ENCODE measurements at places on chromosomes 7 and 10.

DNA sequence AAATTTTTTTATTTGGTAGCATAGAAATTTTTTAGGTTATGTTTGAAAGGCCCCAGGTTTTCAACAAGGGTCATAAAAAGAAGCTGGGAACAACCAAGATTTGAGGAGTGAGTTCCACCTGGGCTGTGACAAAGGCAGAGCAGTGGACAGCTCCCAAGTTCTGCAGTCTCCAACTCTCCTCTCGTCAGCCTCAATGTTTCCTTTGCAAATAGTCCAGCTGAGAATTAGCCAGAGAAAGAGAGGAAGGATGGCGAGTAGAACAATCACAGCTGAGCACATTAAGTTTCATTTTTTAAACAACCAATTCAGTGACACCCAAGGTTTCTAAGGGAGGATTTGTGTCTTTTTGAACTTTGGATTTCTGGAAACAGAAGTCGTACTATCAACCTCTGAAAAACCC lies 143.2 kb downstream of the NRCAM start:
- no peak for DNase-seq

DNA sequence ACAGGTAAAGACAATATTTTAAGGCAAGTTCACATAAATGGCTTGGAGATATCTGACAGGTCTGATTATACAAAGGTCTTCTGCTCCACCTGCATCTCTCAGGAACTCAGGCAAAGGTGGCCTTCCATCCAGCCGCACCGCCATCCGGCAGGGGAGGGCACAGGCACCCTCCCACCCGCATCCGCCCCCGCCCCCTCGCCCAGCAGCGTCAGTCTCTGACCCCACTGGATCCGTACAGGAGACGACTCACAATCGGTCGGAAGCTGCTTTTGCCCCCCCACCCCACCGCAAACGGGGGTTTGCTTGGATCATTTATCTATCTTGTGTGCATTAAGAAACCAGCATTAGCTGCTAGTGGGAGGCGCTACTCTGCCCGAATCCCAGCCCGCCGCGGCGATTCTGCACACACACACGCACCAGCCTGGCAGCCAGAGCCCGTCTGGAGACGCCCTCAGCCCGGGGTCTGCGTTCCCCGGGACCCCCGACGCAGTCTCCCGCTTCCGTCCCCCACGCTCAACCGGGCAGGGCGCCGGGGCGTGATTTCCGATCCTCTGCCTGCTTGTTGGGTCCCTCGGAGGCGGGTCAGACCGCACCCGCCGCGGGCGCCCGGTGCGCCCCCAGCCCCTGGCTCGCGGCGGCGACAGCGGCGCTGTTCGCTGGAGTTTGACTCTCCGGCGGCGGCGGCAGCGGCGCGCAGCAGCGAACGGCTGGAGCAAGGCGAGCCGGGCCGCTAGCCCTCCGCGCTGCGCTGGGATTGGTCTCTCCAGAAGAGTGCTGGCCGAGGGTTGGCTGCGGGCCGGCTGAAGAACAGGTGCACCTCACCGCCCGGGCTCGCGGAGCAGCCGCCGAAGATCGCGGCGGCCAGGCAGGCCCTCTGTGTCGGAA lies 820 bp upstream of the NRG3 start:
- DNase-seq = no peak

DNA sequence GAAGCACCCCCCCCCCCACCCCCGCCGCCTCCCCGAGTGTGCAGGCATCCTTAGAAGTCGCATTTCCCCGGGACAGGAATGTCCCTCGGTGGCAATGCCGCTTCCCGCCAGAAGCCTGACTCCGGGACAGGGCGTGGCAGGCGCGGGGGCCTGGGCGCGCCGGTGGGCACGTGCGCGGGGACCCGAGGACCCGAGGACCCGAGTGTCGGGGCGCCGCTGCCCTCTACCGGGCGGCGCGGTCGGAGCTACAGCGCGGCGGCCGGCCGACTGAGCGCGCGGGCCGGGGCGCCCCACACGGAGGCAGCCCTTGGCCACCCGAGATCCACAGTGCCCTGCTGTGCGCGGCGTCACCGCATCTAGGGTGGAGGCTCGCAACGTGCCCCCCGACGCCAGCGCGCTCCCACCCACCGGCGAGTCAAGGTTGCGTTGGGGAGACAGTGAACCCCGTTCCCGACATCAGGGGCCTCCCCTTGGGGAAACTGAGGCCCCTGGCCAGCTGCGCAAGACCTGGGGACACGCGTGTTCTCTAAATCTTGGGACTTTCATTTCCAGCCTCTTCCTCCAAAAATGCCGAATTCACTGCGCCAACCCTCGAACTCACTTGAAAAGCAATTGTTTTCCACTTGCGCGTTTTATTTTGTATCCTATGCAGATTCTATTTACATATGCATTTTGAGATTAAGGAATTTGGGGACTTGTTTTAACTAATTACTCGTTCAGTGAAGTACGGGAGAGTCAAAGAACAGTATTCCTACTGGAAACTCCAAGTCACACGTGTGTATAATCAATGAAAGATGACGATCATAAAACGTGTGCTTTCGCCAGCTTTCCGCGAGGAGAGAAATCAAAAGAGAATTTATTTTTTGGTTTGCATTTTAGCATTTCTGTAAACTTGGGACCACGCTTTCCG lies 3.1 kb upstream of the CUX1 start:
- DNase-seq = no peak

GRCh38 chr10:4543938-4544533 lies 282.0 kb upstream of the AKR1E2 start:
- DNase-seq = no peak

DNA sequence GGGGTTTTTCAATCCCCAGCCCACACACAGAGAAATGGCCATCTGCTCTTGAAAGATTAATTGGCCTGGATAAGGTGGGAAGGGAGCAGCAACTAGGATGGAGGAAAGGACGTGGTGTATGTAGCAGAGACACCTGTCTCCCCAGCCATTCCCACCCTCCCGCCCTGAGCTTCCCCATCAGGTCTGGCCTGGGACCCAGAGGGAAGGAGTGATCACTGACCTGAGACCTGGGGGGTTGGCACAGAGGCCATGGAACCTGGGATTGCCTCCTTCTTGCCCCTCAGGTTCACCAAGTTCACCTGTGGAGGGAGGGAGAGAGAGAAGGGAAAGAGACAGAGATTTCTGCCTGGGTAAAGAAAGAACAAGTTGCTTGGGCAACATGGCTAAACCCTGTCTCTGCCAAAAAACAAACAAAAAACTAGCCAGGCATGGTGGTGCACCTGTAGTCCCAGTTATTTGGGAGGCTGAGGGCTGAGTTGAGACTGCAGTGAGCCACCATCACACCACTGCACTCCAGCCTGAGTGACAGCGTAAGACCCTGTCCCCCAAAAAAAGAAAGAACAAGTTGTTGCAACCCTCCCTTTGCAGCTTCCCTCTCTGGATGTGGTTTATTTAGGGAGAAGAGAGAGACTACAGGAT lies 11.3 kb upstream of the TRPV6 start:
- no peak for DNase-seq

DNA sequence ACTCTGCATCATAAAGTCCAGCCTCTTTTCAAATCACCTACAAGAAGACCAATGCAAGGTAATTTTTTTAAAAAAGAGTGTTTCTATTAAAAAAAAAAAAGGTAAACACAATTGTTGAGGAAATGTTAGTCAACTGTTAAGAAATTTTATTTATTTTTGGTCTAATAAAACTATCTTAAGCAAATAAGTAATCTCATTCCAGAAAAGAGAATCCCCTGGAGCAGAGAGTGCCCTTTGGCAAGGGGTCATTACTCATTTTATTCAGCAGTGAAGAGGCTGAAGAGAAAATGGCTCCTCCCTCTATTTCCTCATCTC lies 63.4 kb upstream of the GSDME start:
- DNase-seq = no peak

- no peak for DNase-seq
Measured at GRCh38 chr7:131182446-131183058, 145.1 kb upstream of the MKLN1 start.

GRCh38 chr7:47685151-47685550 lies 103.2 kb upstream of the TNS3 start:
- no peak for DNase-seq

- DNase-seq = no peak
Measured at GRCh38 chr10:69461243-69462025, 10.2 kb downstream of the TSPAN15 start.

DNA sequence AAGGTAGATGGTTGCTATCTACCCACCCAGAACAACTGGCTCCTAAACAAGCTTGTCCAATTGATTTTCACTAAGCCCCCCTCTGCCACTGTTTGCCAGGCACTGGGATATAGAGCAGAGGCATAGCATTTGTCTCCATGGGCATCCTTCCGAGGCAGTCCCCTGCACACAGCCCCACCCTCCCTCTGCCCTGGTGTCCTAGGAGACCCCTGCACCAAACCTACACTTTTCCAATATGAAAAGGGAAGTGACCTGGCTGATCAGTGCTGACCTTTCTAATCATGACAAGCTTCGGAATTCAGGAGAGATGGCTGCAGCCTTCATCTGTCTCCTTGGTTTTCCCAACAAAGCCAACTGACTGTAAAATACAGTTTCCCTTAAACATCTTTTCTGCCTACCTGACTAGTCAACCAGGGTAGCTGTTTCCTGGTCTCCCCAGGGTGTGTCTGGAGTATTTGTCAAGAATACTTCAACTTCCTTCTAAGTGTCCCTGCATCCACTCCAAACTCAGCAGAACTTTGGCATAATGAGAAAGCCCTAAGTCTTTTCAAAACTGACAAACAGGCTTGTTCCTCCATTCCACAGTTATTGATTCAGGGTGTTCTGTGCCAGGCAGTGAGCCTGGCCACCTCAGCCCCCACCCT lies 7.6 kb upstream of the SLC18A3 start:
- DNase-seq = no peak

DNA sequence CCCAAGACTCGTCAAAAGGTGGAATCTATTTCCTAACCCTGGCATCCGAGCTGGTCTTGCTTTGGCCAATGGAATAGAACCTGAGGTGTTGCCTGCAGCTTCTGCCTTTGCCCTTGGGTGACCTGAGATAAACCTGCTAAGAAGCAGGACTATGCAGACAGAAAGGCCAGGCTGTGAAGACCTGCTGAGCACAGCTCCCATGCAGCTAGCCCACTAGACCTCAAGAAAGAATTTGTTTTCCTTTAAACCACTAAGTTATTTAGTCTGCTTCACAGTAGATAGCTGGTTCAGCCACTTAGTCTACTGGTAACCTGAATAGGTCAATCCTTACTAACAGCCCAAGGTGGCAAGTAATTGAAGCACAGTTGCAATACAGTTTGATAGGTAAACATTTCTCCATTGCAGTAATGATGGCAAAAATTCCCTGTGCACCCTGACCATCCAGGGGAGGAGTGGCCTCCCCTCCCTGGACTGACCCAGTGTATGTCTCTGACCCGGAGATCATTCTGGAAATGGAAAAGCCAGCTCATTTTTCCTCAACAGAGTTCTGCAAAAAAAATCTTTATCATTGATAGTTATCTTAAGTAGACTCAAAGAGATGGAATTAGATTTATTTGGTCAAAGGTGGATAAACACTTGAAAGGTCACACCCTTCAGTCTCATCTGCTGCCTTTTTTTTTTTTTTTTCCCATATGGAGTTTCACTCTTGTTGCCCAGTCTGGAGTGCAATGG lies 20.0 kb downstream of the TNS3 start:
- no peak for DNase-seq

DNA sequence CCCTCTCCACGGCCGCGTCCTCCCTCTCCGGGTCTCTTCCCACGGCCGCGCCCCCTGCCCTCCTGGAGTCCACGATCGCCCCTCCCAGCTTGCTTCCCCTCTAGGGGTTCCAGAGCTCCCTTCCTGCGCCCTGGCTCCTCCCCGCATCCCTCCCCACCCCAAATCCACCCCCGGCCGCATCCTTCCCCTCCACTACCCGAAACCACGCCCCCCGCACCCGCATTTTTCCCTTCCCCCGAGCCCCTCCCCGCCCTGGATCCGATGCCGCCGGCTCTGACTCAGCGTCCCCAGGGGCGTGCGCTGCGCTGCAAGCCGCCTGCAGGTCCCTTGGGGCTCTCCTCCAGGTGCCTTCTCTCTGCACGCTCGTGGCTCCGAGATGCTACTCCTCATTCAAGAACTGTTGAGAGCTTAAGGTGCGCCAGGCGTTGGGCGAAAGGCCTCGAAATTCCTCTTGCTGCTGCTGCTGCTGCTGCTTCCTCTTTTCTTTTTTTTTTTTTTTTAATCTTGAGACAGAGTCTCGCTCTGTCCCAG lies 372 bp upstream of the TMEM130 start:
- no peak for DNase-seq

DNA sequence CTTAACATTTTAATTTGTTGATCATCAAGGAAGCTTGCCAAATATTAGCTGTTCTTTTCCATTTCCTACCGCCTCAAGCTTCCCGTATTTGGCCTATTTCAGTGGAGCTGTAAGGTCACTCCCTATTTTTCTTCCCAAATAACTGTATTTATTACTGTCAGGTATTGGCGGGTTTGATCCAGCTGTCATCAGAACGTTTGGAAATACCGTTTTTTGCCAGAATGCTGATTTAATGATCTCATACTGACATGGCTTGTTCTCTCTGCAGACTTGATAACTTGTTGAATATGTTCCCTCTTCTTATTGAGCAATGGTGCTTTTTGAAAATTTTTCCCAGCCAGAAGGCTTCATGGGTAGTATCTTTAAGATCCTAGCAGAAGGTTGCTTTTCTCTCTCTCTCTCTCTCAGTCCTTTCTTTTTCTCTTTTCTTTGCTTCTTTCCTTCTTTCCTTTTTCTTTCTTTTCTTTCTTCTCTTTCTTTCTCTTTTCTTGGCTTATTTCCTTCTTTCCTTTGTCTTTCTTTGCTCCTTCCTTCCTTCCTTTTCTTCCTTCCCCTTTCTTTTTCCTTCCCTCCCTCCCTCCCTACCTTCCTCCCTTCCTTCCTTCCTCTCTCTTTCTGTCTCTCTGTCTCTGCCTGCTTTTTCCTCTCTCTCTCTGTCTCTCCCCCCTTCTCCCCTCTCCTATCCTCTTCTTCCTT lies 42.1 kb downstream of the CUX1 start:
- no peak for DNase-seq

DNA sequence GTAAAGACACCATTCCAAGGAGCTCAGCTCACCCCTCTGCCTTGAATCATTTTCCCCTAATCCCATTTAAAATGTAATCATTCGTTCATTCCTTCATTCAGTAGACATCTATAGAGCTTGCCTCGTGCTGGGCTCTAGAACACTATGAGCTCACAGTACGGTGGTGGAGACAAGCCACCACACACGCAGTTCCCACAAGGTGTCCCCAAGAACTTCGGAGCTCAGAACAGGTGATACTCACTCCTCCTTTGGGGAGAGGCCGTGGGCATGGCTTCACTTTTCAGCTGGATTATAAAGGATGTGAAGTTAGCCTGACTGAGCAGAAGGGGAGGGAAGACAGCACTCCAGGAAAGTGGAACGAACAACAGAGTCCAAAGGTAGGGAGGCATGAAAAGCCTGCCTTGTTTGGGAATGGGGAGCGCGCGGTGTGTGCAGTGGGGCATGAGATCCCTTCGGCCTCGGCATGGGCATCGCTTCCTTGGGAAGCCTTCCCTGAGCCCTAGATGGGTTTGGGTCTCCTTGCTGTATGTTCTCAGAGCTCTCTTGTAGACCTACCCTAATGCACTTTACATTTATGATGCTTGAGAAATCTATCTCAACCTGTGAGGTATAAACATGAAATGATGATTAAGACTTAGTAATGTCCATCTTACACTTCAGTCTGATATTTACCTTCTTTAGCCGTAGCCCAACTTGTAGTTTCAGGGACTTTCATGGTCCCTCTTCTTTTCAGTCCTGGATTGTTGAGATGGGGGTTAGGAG lies 809 bp upstream of the OGA start:
- no peak for DNase-seq
